ENCODE measurements at places on chromosomes 2 and 18. TPM values are rescaled to one million over a fixed set of nuclear protein-coding genes. Genes with fewer than 3 reads are reported as not detected.

GRCh38 chr2:54456612-54457322 is 640 bp downstream of the SPTBN1 start:
- peak; percentile 59 for DNase-seq

DNA sequence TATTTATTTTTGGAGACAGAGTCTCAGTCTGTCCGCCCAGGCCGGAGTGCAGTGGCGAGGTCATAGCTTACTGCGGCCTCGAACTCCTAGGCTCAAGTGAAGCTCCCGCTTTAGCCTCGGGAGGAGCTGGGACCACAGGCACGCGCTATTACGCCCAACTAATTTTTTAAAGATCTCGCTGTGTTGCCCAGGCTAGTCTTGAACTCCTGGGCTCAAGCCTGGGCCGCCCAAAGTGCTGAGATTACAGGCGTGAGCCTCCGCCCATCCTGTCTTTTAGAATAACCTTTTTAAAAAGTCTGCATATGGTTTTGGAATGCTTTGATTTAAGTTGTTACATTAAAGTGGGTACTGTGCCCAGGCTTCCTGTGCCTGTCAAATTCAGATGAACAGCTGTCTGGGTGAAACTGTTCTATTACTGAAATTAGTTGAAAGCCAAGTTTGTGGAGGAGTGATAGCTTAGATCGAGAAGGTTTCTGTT is 944 bp downstream of the RAB3GAP1 start:
- DNase-seq, result no peak

Gene CFAP210
- not detected for total RNA-seq

Gene IL18R1
- total RNA-seq, result 0.50 TPM

Gene HOXD3
- 0.35 TPM for total RNA-seq

Data from heart left ventricle (tissue), 16 donors.